SK-N-MC (cell line): ENCODE measurements at places on chromosomes 1 and 21.

DNA sequence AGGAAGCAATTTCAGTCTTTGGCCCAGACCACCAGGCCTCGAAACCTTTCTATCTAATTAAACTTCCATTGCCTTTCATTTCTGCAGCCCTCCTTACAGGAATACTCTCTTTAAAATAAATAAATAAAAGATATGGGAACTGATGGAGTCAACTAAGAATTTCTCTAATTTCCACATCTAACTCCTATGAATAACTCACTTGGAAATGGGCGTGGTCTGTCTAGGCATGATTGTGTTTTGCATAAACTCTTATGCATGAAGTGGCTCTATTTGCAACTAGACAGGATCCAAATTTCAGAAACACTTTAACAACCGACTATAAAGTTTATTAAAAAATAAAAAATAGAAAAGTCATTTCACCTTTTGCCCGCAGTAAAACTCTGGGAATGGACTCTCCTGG is 199.5 kb downstream of the ADSS2 start:
- no peak for DNase-seq

DNA sequence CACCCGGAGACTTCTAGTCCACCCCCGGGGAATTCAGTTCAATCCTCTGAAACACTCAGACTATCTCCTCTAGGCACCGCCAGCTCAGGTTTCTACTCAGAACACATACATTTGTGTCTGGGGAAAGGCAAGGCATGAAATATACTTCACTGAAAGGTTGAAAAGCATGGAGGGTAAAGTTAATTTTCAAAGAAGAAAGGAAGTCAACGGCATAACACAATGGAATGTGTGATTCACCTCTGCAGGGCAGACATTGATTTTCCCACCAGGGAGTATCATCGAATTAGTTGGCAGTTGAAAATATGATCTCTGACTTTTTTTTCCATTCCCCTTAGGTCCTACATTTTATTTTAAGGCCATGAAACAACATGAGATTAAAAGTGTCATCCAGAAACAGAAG is 669.4 kb downstream of the SMYD3 start:
- no peak for DNase-seq

DNA sequence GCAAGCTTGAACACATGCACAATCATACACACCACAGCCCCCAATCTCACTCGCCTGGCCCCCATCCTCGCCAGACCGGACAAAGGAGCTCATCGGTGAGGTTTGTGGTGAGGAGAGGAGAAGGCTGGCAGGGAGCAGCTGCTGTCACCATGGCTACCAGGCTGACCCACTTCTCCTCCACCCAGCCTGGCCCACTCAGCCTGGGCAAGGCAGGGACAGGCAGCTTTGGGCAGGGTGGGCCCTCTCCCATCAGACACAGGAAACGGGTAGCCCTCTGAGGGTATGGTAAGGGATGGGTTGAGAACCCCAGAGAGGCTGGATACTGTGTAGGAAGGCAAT is 15.9 kb downstream of the RIMS3 start:
- DNase-seq = no peak

- no peak for DNase-seq
Measured at GRCh38 chr1:108848806-108849205, 8.1 kb downstream of the AKNAD1 start.

- DNase-seq = no peak
Measured at GRCh38 chr1:196415978-196416377, 192.3 kb downstream of the KCNT2 start.

- DNase-seq = no peak
Measured at GRCh38 chr1:53725238-53725689, 13.7 kb downstream of the GLIS1 start.

DNA sequence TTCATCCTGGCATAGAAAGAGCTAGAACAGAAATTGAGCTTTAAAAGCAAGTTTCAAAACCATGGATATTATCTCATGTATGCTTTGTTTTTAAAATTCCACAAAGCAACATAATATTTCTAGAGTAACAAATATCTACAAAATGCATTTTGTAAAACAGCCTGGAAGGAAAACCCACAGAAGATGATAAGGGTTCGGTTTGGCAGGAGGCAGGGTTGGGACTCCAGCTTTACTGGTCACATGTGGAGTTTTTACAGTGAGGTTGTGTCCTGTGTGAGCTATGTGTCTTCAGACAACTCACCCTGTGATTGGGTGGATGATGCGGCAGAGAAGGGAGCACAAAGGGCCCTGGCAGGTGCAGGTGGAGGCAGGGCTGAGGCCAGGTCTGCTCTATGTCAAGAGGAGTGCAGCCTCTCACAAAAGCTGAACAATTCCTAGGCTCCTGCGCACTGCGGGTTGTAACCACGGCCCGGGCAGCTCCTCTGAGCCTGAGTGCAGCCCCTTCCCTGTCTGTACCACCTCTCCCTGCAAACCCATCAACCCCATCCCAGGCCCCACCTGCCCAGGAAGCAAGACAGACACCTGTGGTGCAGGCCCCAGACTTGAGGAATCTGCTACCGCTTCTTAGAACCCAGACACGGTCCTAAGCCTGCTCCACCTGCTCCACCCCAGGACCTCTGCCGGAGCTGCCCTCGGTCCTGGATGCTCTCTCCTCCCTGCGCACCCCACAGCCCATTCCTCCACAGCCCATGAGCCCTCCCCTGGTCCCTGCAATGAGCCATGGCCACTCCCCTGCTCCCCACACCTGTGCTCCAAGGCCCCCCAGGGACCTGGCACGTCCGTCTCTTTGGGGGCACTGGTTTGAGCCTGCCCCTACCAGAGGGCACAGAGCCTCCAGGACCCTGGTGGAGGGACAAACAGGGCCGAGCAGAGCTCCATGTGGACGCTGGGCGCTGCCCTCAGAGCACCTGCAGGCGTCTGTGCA is 2.8 kb upstream of the COL18A1 start:
- no peak for DNase-seq

GRCh38 chr1:109821221-109821669 is 57.5 kb upstream of the EPS8L3 start:
- DNase-seq = no peak
